ENCODE measurements at places on chromosomes 16 and 17. TPM values are rescaled to one million over a fixed set of nuclear protein-coding genes. Genes with fewer than 3 reads are reported as not detected.

Gene TNP2
- not detected for polyA plus RNA-seq

Gene KRTAP3-2
- polyA plus RNA-seq: not detected

Gene TPSB2
- not detected for polyA plus RNA-seq

Gene FAM171A2
- 5.3 TPM for polyA plus RNA-seq

Gene CALB2
- polyA plus RNA-seq: 2.9 TPM

Data from AG04450 (cell line).